ENCODE measurements at places on chromosomes 5 and 9.

GRCh38 chr5:143428738-143429420, 25.4 kb upstream of the NR3C1 start:
- DNase-seq = no peak

DNA sequence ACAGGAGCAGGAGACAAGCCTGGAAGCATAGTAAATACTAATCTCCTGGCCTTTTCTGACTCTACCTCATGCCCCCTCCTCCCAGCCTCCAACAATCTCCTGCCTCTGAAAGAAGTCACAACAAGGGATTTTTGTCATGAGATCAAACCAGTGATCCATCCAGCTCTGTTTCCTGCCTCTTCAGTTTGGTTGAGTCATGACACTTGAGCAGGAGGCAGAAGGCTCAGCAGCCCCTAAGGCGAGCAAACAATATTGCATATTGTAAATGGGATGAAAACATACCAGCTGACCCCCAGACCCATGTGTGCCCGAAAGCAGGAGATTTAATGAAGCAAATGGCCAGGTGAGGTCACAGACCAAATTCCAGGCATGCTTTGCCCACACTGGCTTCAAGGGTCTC, 272.8 kb downstream of the GAS1 start:
- no peak for DNase-seq

DNA sequence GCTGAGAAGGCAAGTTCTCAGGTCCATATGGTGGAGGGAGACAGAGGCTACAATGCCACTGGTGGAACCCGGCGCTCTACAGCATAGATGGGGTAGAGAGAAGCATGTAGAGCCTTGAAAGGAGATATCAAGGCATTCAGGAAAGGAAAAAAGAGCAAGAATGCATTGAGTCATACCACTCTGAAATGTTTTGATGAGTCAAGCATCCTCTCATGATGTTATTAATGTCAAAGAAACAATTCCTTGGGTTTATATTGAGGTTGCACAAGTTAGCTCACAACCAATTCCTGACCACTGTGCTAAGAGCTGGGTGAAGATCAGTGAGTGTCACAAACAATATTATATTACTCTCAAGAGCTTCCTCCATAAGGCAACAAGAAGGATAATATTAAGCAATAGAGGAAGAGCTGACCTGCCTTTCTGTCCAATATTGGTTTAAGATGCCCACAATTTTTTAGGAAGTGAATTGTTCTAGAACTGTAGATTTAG, 178.0 kb downstream of the RFK start:
- DNase-seq = no peak

- DNase-seq = no peak
Measured at GRCh38 chr9:118059484-118060278, 355.5 kb downstream of the TLR4 start.

- no peak for DNase-seq
Measured at GRCh38 chr9:6956879-6957278, 199.1 kb downstream of the KDM4C start.

DNA sequence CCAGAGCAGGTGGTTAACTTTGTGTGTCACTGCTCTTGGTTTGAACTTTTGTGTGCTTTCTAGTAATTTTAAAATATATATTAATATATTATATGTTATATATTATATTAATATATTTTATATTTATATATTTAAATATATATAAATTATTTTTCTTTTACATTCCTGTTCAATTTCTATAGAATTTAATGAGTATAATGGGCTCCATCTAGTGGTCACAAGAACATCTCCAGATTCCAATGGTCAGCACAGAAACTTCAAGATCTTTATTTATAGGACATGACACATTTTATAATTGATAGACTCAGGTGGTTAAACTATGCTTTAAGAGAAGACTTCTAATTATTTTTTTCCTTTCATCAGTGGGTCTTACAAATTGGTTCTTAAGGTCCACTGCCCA, 39.1 kb downstream of the COL23A1 start:
- DNase-seq = no peak

- DNase-seq = peak; percentile 73
Measured at GRCh38 chr9:98989036-98990000, 45.6 kb downstream of the COL15A1 start.

DNA sequence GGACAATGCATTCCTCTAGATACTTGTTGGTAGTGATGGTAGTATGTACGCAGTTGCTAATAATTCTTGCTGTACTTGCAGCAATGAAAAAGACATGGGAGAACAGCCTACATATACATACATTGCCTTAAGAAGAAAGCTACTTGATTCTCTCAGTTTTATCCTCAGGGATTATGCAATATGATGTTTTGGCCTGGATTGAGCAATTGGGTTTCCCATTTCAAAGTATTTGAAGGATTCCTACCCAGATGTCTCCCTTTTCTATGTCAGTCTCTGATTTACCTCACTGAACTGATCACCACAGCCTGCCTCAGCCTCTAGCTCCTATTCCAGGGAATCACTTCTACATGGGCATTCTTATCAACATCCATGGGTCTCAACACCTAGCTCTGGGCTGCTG, 210.1 kb upstream of the CDH10 start:
- no peak for DNase-seq

Measured in left hindlimb (tissue), 1 donor.